ENCODE measurements at places on chromosomes 2 and 18.
A peak's percentile ranks its signal among the peaks of the same experiment; 100 is the strongest.

GRCh38 chr2:68811364-68811763 is 59.8 kb downstream of the BMP10 start:
- peak; percentile 51 for DNase-seq

GRCh38 chr2:186713691-186714090 is 19.8 kb downstream of the FAM171B start:
- DNase-seq = no peak

GRCh38 chr2:240899468-240899865 is 3.5 kb upstream of the MAB21L4 start:
- no peak for DNase-seq

GRCh38 chr2:209942426-209942825 is 60.0 kb upstream of the RPE start:
- no peak for DNase-seq

GRCh38 chr18:26614374-26614773 is 66.0 kb upstream of the KCTD1 start:
- DNase-seq = no peak

- peak; percentile 57 for DNase-seq
Observed at GRCh38 chr2:160952464-160953254, 207.6 kb upstream of the TANK start.

DNA sequence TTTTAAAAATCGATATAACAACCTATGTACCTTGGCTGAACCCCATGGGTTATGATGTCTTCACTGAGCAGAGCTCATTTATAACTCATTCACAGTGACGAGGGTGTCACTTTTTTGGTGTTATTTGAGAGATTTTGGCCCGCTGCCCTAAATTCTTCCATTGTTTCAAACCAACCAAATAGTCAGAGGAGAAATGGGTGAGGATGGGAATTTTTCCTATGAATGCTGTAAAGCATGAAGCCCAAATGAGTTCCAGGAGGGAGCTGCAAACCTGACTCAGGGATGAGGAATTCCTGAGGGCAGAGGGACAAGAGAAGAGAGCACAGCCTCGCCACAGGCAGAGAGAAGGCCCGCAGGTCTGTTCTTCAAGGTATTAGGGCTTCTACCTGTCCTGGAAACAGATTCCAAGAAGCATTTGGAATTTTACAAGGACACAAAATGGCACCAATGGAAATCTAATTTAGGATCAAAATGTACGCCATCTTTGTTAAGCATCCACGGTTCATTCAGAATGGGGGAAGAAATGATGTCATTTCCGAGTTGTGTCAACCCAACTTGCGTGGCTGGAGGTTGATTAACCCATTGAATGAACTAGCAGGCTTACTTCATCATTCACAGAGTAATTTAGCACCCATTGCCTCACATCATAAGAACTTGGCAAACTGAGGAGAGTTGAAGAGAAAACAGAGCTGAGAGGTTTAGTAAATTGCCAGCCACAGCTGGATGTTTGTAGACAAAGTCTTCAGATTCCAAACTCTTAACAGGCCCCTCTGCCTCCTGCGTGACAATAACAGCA is 133.5 kb downstream of the LAMA3 start:
- DNase-seq = peak; percentile 45

DNA sequence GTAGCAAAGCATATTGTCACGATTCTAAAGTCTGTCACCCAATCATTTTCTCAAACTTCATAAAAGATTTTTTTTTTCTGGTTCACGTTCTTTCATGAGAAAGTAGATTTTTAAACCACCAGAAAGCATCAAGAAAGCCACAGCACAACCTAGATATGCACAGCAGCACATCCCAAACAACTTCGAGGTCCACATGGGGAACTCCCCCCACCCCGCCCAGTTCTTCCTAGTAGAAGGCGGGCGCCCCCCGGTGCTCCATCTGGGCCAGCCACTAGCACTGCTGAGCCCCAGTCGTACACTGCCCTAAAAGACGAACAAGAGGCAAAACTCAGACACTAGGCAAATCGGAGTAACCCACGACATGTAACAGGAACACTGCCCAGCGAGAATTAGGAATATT is 15.5 kb downstream of the HDLBP start:
- DNase-seq = no peak

- peak; percentile 36 for DNase-seq
Observed at GRCh38 chr18:22505141-22505591, 87.5 kb upstream of the CTAGE1 start.

DNA sequence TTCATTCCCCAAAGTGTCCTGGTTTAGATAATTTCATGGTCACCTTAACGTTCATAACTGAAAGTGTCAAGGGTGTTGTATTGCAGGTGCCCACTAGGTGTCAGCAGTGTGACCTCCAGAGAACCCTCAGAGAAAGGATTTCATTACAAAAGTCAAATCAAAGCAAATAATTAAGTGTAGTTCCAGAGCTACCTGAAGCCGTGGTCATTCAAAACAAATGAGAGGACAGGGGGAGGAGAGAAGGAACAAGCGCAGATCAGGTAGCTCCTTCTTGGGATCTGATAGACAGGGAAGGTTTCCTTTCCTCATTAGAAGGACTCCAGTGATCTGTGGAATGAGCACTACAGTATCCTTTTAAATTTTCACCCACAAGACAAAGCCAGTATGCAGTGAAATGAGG is at the start of gene SLC9A4:
Gene SLC9A4, plus strand, starts transcription at position 207 of the 400 bp plus-strand sequence. CDS start 534 bp downstream, outside the sequence.
- peak; percentile 43 for DNase-seq

- no peak for DNase-seq
Observed at GRCh38 chr2:98952966-98953365, 16.9 kb upstream of the CRACDL start.

DNA sequence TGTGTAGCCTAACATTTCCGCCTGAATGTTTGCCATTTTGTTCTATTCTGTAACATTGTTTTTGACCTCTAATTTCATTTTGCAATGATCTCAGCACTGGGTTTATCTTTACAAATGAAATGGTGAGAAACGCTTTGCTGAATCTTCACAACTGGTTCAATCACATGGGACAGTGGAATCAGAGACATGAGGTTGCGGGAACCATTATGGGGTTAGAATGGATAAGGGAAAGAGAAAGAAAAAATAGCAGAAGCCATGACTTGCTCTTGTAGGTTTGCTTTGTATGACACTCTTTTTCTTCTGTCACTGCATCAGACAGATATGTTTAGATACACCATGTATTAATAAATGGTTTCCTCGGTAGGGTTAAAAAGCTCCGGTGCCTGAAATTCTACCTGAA is 114.3 kb upstream of the PELI1 start:
- DNase-seq = no peak

DNA sequence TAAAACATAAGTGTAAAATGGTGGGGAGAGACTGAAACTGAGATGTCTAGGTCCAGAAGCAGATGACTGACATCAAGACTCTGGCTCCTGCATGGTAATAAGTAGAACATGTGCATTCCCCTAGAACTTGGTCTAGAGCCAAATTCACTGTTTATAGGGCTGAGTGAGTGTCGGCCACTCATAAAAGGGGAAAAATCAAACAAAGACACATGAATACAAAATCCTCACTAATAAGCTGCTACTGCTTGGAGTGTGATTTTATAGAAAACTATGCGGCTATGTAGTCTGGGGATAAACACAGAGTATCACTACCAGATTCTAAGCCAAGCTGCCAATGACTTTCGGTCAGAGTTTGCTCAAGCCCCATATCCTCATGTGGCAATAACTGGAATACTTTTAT is 1080.8 kb upstream of the DDX18 start:
- no peak for DNase-seq

DNA sequence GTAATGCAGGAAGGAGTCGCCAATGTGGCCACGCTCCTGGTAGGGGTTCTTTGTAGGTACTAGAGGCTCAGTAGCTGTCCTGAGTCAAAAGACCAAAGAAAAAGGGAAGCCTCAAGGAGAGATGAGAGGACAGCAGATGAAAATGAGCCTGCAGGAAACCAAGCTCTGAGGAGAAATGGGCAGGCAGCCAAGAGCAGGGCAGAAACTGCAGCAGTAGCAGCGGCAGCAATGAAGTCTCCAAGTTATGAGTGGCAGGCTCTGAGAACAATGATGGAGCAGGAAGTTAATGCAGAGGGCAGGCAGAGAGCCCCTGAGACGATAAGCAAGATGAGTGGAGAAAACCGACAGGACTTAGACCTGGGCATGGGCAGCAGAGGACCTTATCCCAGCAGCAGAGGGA is 48.2 kb upstream of the TMEM200C start:
- DNase-seq = no peak

- DNase-seq = no peak
Observed at GRCh38 chr2:45000341-45000901, 8.8 kb downstream of the SIX2 start.

- no peak for DNase-seq
Observed at GRCh38 chr2:234420408-234420807, 76.5 kb downstream of the ARL4C start.

DNA sequence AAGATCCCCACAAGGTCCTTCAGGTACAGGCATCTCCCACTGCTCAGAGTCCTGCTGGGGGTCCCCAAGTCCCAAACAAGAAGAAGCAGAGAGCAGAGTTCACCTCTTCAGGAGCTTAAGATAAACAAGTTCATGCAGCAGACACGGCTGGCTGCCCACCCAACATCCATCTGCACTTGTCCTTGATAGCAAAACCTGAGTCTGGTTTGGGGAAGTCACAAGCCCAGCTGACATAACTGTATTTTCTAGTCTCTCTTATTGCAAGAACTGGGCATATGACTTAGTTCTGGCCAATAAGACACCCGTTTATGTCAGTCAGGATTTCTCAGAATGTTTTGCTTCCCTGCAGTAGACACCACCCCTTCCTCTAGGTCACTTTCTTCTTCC is 31.8 kb downstream of the AFF3 start:
- no peak for DNase-seq

GRCh38 chr2:8391126-8391525 is 290.7 kb upstream of the ID2 start:
- DNase-seq = no peak

DNA sequence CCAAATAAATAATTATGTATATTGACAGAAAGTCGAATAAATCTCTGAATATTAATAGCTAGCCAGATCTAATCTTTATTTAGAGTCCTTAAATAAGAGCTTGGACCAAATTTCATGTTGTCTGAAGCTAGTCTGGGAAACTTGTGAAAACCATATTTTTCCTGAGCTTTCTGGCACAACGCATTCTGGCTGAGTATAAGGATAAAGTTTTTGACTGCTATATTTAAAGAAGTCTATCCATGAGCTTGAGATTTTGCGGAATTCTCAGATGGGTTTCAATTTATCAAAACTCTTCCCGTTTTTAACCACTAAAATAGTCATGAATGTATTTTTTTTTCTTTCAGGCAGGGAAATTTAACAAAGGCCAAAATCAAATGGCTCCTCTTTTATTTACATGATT is 23.8 kb downstream of the FAP start:
- no peak for DNase-seq

DNA sequence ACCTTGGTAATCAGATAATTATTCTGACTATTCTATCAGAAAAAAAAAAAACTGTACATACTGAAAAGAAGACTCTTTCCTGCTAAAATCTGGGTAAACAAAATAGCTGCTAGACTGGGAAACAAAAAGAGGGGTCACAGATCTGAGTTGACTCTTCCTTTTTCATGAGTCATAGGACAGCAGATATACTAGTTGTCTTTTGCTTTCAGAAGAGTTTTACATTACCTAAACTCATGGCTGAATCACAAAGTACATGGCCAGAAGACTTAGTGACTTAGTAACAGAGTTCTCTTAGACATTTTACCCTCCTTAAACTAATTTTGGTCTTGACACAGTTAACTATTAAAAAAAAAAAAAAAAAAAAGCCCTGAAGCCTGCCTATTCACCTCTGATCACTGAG is 834.0 kb upstream of the FSHR start:
- no peak for DNase-seq

DNA sequence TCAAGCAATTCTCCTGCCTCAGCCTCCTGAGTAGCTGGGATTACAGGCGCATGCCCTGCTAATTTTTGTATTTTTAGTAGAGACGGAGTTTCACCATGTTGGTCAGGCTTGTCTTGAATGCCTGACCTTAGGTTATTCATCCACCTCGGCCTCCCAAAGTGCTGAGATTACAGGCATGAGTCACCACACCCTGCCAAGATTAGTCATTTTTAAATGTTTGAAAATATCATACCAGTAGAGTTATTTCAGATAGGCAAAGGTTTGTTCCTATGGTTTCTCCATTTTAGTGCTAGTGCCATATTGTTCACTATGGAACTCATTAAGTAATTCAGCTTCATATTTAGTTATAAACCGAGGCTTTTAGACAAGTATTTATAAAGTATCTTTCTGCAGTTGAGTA is 52.3 kb downstream of the HIBCH start:
- peak; percentile 18 for DNase-seq

GRCh38 chr2:172066394-172066886 is 18.9 kb upstream of the DLX1 start:
- DNase-seq = no peak

DNA sequence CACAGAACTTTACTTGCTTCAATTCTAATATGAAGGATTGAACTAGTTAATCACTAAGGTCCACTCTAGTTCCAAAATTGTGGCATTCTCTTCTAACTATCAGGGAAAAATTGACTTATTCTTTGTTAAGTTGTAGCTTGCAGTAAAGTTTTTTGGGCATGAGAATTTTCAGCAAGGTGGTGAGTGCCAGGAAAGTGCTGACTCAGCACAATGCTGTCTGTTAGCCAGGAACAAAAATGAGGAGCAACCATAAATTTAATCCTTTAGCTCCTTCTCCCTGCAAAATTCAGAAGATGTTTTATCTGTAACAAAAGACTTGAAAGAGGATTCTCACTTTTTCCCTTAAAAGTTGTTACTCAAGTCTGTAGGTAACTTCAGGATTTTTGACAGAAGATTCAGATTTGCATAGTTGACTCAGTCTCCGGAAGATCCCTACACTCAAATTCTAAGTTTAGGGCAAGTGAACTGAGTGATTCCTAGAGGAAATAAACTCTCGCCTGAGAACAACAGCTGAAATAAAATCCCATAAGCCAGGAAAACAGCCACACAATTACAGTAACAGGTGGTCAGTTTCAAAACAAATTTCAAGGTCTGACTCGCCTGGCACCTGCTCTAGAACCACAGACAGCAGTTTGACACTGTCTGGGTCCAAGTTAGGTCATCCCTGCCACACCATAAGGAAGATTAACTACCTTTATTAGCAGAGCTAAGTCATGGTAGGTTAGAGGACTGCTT is 20.2 kb upstream of the DARS1 start:
- DNase-seq = no peak

GRCh38 chr2:162257425-162257824 is 14.2 kb upstream of the FAP start:
- peak; percentile 35 for DNase-seq

- no peak for DNase-seq
Observed at GRCh38 chr18:24051031-24051947, 36.7 kb downstream of the TTC39C start.

GRCh38 chr18:57425096-57425495 is 10.1 kb upstream of the ONECUT2 start:
- no peak for DNase-seq

GRCh38 chr2:234164493-234165413 is 114.3 kb downstream of the SPP2 start:
- DNase-seq = no peak

- DNase-seq = peak; percentile 52
Observed at GRCh38 chr18:46677611-46678010, 20.6 kb upstream of the LOXHD1 start.

Data from AG20443 (cell line).